ENCODE measurements at places on chromosomes 3 and 15. TPM values are rescaled to one million over a fixed set of nuclear protein-coding genes. Genes with fewer than 3 reads are reported as not detected.

Gene GPR156
- polyA plus RNA-seq = not detected

Gene ADAMTS17
- polyA plus RNA-seq = 0.10 TPM

Gene LRRC2
- 0.04 TPM for polyA plus RNA-seq

DNA sequence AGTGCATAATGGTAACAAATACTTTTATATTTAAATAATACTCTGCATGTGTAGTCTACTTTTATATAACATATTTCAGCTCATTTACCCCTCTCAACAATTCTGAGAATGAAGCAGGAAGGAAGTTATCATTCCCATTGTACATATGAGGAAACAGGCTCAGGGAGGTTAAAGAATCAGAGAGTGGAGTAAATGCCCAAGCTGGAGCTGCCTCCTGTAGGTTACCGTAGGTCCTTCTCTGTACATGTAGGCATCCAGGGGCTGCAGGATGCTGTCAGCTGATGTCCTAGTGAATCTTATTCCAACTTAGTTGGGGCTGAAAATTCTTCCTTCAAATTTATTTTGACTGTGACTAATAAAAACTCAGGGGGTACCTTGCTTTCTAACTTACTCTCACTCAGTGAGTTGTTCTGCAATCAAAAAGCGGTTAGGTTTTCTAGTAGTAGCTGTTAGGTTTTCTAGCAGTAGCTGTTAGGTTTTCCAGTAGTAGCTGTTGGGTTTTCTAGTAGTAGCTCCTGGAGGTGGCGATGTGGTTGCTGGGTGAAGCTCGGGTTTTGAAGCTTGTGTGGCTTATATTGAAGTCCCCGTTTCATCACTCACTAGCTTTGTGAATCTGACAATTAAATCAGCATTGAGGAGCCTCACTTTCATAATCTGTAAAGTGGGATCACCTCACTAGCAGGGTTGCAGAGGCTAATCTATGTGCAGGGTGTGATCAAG, 357.0 kb downstream of the NR2F2 start:
- DNase-seq = no peak

Gene P2RY1
- 0.09 TPM for polyA plus RNA-seq

Gene EIF4E3
- 1.6 TPM for polyA plus RNA-seq

Gene WNT7A
- polyA plus RNA-seq = 0.22 TPM

DNA sequence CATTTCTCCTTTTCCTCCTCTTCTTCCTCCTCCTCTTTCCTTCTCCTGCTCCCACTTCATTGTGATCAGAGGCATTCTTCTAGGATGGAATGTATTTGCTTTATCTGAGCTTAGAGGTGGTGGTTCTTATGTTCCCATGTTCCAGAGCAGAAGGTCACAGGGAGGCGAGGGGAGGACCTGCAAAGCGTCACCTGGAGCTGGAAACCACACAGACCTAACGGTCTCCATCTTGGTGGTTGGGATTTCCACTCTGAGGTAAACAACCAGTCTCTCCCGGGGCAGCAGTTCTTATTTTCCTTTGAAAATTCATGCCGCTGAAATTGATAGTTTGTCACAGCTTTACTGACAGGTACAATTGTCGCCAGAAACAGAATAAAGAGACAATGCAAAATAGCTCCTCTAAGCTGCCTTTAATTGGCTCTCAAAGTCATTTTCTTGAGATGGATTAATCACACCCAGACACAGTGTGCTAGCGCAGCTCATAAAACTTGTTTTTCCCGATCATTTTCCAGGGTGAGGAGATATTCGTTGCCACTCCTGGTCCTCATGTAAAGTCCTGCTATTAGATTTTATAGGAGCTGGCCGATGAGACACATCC, 16.9 kb upstream of the AGBL1 start:
- no peak for DNase-seq
